Memory B cell (primary cell): ENCODE measurements at places on chromosomes 11 and 22.

DNA sequence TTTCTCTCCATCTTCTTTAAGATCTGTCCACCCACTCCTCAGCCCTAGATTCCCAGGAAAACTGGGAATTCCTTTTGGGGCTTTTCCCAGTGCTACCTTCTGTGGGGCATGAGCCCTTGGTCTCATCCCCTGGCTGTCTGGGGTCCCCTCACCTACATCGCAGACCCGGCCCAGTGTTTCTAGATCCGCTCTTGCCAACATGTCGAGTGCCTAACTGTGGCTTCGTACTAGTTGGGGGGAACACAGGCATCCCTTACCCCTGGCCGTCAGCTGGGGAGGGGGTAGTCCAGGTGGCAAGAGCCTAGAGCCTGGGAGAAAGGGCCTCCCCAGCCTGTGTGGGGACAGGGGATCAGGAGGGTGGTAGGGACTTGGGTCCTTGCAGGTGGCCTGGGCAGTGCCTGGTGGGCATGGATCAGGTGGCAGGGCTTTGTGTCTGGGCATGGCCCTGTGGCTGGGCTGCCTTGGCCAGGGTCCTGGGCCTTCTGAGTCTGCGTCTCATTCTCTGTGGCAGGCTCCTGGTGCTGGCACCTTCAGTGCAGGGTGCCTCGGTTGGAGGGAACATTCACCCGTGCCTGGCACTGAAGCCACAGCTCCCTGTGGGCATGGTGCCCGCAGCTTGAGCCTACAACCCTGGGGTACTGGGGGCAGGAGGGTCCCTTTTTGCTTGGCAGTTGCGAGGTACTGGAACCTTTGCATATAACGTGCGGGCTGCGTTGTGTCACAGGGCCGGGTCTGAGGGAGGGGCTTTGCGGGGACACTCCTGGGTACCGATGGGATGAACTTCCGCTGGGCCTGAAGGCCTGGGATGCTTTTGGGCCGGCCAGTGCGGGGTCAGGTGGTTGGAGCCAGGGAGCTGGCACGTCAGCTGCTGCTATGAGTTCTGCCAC lies 4.1 kb downstream of the KCNQ1 start:
- no peak for DNase-seq

DNA sequence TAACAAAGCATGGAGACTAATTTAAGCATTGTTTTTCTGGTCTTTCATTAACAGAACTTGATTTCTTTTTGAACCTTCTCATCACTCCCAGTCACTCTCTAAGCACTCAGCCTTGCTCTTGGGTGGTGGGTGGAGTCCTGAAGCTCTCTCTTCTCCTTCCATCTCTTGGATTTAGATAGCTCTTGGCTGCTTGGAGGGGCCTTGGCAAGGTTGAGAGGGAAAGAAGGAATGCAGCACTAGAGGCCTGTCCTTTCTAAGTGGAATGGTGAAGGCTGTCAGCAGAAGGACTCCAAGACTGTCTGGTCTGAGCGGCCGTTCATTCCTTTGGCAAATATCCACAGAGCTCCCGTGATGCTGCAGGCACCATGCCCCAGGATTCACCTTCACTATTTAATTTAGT lies 168.6 kb upstream of the E2F8 start:
- DNase-seq, result no peak

DNA sequence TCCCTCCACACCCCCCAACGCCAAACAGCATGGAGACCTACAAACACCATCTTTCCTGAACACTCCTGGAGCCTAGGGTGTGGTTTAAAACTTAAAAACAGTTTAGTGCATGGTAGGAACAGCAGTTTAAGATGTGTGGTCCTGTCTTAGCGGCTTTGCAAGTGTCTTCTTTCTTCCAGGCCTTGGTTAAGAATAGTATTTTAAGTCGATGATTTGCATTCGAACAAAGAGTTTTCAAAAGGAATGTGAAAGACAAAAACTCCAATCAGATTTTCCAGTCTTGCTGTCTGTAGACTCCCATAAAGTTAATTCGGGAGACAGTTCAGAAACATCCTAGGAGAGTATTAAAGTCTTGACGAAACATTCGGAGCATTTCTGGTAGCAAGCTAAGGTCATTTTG lies 3.7 kb downstream of the FGF4 start:
- DNase-seq, result no peak

- DNase-seq, result no peak
These were observed 415.2 kb downstream of the TENM4 start for GRCh38 chr11:79025622-79026021.

- no peak for DNase-seq
These were observed 236.5 kb downstream of the DDX10 start for GRCh38 chr11:108901359-108901758.

- no peak for DNase-seq
These were observed 80.4 kb downstream of the CD82 start for GRCh38 chr11:44645827-44646226.

- no peak for DNase-seq
These were observed 22.6 kb downstream of the C11orf71 start for GRCh38 chr11:114377612-114378267.

- no peak for DNase-seq
These were observed 619 bp downstream of the LRRC75B start for GRCh38 chr22:24592058-24592850.

- no peak for DNase-seq
These were observed 3.2 kb upstream of the GNAZ start for GRCh38 chr22:23067023-23067650.

- no peak for DNase-seq
These were observed 369.3 kb downstream of the DLG2 start for GRCh38 chr11:85257837-85258236.

GRCh38 chr11:115761348-115761747 lies 257.1 kb upstream of the CADM1 start:
- DNase-seq, result no peak

DNA sequence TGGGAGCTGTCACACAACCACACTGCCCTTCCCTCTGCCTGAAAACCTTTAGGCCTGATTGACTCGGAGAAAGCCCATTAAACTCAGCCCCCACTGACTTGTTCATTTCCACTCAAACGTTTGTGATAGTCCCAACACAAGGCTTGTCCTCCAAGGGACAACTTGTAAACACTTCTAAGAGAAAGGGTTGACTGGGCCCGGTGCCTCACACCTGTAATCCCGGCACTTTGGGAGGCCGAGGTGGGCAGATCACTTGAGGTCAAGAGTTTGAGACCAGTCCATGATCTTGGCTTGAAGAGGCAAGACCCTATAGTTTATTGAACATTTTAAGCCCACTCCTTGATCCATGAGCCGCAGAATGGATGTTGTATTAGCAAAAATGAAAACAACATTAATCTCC lies 63.3 kb upstream of the PRODH start:
- no peak for DNase-seq

DNA sequence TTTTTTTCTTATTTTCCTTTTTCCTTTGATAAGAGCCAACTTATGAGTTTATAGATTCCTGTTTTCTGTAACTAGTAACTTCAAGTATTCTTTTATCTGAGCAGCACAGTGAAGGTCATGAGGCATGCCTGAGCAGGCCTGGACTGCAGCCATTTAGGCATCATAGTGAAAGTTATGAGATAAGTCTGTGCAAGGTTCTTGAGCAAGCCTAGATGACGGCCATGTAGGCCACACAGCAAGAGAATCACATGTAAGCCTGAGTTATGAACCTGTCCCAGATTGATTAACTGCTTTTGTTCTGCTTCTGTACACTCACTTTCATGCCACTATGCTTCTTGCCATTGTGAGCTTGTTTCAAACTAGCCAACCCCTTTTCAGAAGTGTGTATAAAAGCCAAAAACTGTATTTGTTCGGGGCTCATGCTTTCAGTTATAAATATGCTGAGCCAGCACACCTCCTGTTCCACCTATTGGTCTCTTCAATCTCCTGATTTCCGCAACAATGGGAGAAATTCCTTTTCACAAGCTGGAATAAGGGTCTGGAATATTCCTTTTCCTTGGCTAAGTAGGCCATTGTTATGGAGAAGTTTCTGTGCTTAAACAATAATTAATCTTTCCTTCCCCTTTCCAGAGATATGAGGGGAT lies 745.7 kb downstream of the FAM181B start:
- no peak for DNase-seq

GRCh38 chr11:88501541-88501940 lies 164.0 kb upstream of the CTSC start:
- DNase-seq, result no peak

DNA sequence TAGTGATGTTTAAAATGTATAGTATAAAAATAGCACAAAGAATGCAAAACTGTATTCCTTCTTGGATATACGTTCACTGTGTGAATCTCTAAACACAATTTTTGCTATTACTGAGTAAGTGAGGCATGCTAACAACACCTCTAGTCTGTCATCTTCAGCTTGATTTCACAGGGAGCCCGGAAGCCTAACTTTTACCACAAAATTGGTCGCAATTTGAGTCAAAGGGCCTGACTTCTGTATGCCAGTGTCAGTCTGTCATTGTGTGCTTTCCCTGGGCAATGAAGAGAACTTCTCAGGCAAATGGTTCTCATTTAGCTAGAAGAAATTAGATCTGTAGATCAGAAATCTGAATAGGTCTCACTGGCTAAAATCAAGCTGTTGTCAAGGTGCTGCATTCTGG lies 1059.5 kb downstream of the FAM181B start:
- no peak for DNase-seq

DNA sequence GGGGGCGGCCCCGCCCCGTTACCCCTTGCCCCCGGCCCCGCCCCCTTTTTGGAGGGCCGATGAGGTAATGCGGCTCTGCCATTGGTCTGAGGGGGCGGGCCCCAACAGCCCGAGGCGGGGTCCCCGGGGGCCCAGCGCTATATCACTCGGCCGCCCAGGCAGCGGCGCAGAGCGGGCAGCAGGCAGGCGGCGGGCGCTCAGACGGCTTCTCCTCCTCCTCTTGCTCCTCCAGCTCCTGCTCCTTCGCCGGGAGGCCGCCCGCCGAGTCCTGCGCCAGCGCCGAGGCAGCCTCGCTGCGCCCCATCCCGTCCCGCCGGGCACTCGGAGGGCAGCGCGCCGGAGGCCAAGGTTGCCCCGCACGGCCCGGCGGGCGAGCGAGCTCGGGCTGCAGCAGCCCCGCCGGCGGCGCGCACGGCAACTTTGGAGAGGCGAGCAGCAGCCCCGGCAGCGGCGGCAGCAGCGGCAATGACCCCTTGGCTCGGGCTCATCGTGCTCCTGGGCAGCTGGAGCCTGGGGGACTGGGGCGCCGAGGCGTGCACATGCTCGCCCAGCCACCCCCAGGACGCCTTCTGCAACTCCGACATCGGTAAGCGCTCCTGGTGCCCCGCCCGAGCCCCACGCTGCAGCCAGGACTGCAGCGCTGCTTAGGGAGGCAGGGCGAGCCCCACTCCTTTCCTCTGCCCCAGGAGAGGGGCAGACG lies at the start of gene TIMP3:
Gene TIMP3 (plus strand): TSS at position 169 of the 700 bp plus-strand sequence. CDS start 297 bp downstream, at position 466.
- no peak for DNase-seq

DNA sequence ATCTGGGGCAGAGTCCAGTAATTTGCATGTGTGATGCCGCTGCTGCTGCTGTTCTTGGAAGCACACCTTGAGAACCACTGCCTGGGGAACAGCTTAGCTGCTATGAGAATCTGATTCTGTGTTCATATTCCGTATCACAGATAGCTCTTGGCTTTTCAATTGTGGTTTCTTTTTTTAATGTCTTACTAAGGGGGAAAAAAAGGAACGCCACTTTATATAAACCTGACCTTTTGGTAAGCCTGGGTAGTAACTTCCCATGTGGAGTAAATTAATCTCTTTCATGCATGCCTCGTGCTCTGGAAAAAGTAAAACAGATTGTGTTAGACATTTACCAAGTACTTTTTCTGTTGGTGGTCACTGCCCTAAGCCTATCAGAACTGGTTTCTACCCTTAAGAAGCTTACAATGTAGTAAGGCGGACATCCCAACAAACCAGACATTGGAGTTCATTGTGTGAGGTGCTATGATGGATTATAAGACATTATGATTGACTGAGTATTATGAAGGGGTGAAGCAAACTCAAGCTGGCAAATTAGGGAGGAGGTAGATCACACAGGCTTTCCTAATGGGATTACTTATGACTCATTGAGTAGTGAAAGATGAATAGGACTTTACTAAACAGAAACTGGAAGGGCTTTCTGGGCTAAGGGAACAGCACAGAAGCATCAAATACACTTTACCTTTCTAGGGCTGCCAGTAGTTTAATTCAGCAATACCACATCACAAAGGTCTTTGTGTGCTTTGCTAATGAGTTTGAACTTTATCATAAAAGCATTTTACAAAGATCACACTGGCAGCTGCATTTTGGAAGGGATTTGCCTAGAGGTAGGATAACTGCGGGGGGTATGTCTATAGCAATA lies 64.7 kb downstream of the MAML2 start:
- no peak for DNase-seq

GRCh38 chr22:36397131-36398093 lies 9.6 kb upstream of the MYH9 start:
- DNase-seq, result no peak

- DNase-seq, result no peak
These were observed 739 bp upstream of the MRGPRE start for GRCh38 chr11:3232956-3233355.

DNA sequence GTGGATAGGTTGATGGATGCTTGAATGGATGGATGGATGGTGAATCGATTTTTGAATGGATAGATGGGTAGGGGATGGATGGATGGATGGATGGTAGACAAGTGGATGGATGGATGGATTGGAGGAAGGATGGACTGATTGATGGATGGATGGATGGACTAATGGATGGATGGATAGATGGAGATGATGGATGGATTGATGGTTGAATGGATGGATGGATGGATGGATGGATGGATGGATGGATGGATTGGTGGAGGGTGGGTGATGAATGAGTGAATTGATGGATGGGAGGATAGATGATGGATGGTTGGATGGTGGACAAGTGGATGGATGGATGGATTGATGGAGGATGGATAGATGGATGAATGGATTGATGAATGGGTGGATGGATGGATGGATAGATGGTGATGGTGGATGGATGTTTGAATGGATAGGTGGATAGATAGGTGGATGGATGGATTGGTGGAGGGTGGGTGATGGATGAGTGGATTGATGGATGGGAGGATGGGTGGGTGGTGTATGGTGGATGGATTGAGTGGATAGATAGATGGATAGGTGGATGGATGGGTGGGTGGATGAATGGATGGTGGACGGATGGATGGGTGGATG lies 1140.9 kb downstream of the BRD1 start:
- no peak for DNase-seq

DNA sequence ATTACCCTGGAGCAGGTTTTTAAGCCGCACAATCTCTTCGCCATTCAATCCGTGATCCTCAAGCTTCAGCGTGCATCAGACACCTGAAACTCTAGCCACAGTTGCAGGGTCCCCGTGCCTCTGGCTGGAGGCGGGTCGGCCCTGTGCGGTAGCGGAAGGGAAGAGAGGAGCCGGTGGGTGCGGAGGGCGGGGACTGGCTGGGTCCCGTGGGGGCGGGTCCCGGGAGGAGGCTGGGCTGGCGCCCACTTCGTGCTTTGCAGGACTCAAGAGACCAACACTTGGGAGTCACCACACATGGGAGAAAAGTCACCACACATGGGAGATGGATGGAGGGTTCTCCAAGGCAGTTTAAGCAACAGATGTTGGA lies 772 bp downstream of the C22orf15 start:
- DNase-seq, result no peak
